ENCODE measurements at places on chromosomes 16 and 17.

GRCh38 chr16:64339052-64339770 lies 782.7 kb downstream of the CDH11 start:
- peak; percentile 70 for DNase-seq

GRCh38 chr17:36602924-36603384 lies 1.6 kb downstream of the MRM1 start:
- peak; percentile 63 for DNase-seq

GRCh38 chr16:4517812-4518680 lies 20.5 kb downstream of the CDIP1 start:
- peak; percentile 32 for DNase-seq

DNA sequence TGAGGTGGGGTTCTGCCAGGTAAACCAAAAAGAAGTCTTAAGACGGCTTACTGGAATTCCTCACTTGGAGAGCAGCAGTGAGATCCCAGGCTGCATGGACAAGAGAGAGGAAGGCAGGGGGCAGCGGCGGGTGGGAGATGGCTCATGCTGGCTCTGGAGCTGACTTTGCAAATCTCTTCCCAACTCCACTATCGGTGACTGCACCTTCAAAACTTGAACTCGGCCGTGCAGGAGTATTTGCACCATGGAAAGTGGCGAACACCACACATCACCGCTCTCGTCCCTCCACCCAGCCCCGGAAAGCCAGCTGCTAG lies 16.7 kb downstream of the CA5A start:
- DNase-seq, result no peak

- DNase-seq, result peak; percentile 17
These were observed 1.9 kb downstream of the HNF1B start for GRCh38 chr17:37742762-37743611.

- no peak for DNase-seq
These were observed 14.2 kb downstream of the CLCN7 start for GRCh38 chr16:1460602-1461138.

DNA sequence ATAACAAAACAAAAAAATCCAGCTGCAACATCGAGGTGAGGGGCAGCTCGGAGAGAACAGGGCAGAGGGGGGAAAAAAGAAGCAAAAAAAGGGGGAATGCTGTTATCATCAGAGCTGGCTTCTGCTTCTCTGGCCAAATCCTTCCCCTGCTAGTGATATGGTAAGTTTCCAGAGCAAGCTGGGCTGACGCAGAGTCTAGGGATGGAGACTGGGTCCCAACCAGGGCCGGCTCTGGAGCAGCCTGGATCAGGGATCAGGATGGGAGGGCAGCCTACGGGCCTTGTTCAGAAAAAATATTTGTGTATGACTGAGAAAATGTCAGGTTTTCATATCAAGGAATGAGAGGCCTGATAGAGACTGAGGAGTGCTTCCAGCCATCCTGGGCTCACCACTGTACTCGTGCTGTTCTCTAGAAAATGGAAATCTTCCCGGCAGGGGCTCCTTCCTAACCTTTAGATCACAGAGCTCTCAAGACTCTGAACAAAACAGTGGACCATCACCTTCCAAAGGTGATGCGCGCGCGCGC lies 726 bp upstream of the C1QTNF1 start:
- DNase-seq, result no peak

GRCh38 chr16:22053921-22054341 lies 38.4 kb upstream of the VWA3A start:
- no peak for DNase-seq

DNA sequence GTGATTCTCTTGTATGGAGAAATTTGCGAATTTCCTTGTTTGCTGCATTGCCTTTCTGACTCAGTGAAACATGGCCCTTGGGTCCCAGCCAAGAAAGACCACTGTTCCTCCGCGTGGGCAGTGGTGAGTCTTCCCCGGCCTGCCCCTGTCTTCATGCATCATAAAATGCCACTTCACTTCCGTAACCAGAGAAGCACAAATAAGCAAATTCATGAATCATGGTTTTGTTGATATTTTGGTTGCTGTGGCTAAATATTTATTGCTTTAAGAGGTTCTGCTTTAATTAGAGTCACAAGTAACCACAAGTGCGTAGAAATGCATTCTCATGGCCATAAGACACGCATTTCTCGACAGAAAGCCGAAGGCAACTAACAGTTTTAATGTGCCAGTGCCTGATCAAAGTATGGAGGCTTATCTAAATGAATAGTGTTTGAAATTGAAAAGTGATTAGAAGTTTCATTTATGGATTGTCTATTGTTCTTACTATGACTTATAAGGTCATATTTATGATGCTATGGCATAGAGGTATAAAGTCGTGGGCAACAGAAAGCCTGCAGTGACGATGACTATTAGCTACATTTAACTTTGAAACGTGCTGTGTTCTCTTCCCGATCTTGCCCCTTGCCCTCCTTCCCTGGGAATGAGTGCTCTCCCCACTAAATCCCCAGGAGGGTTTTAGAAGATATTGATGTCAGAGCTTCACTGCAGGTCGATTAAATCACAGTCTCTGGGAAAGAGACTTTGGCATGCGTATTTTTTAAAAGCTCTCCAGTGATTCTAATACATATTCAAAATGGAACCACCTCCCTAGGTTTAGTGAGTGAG lies 76.0 kb downstream of the WIPI1 start:
- DNase-seq, result peak; percentile 97

GRCh38 chr16:27503662-27504061 lies 46.1 kb downstream of the GTF3C1 start:
- peak; percentile 86 for DNase-seq

DNA sequence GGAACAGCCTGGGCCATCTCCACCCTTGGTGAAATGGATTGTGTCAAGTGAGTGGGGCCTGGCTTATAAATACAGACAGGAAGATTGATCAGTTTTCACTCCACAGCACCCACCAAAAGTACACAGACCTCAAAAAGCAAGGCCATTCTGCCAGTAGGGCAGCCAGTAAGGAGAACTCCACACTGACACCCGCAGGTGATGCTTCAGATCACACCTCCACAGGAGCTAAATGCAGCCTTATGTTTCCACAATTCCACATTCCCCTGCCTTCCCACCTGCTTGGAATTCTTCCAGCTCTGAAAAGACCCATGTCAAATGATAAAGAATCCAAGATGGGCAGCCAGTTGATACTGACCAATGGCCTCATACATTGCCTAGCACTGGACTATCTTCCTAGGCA lies 191.1 kb downstream of the ZFHX3 start:
- no peak for DNase-seq

- no peak for DNase-seq
These were observed 29.0 kb downstream of the N4BP1 start for GRCh38 chr16:48580925-48581500.

- DNase-seq, result peak; percentile 34
These were observed 672 bp downstream of the CMTR2 start for GRCh38 chr16:71288570-71288889.

GRCh38 chr16:9683677-9684076 lies 498.6 kb downstream of the GRIN2A start:
- DNase-seq, result no peak

GRCh38 chr17:29384901-29385300 lies 5.3 kb upstream of the TAOK1 start:
- DNase-seq, result peak; percentile 56

- no peak for DNase-seq
These were observed 146.0 kb downstream of the FTO start for GRCh38 chr16:53849994-53850393.

- DNase-seq, result no peak
These were observed 21.2 kb upstream of the PHAF1 start for GRCh38 chr16:67088551-67088950.

DNA sequence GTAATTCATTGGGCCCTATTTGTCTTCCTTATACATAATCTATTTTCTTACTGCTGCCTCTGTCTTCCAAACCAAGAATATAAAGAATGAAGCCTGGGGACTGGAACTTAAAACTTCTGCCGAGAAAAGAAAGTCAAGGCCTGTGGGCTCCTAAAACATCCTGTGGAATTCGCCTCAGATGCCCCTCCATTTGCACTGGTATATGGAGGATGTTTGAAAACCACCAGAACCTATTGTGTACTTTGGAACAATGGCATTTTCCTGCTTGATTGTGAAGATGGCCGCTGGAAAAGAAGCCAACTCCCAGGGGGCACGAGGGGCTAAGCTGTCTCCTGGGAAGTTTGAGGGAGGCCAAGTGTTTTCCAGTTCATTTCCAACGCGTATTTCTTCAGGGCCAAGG lies 122.4 kb downstream of the WWOX start:
- DNase-seq, result no peak

- peak; percentile 74 for DNase-seq
These were observed 532 bp downstream of the CNTNAP1 start for GRCh38 chr17:42682722-42683403.

DNA sequence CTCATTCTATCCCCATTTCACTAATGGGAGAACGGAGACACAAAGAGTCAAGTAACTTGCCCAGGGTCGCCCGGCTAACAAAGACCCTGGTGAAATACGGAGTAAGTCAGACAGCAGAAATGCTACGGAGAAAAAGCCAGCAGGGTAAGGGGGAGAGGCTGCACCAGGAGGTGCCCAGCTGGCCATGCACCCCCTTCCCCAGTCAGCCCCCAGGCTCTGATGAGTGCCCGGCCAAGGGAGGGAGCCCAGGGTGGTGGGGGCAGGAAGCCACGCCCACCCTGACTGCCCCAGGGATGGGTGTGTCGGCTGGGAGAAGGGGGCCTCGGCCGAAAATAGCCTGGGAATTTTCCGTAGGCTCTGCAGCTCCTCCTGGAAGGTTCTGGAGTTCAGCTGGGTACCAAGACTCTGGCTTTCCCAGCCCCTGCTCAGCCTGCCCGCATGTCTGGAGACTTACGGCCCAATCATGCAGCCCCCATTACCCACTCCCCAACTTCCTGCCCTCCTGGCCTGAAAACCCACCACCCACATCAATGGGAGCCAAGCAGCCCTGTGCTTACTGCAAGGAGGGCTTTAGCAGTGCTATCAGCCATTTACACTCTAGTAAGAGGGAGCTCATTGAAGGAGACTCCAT lies 4.2 kb downstream of the CARHSP1 start:
- DNase-seq, result no peak

DNA sequence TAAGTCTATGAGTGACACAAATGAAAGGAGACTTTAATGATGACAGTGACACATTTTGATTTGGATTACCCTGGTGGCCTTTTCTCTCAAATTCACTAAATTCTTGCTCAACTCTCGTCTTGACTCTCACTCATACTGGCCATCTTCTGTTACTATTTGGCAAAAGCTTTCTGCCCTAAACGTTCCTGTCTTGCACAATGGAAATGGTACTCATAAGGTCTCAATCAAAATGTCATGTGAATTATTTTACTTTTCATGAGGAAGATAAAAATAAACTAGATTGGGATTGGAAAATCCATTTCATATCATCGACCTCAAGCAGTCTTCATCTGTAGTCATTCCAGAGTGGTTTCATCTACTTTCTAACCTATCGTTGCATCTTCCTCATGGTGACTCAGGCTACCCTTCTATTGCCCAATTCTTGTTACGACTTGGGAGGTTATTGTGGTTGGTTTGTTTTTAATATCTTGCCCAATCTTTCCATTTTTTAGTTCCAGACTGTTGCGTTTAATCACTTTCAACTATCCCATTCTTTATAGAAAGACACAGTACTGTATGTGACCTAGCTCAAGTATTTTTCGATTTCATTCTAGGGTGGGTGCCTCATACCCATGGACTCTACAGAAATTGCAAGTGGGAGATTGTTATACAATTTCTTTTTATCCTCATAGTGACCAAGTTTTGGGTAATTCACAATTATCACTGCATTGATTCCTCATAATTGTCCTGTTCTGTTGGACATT lies 317.2 kb upstream of the KCNJ16 start:
- peak; percentile 86 for DNase-seq

All from M059J (cell line).